Muscle of back (tissue), 13 donors: ENCODE measurements at places on chromosomes 12 and 14.

DNA sequence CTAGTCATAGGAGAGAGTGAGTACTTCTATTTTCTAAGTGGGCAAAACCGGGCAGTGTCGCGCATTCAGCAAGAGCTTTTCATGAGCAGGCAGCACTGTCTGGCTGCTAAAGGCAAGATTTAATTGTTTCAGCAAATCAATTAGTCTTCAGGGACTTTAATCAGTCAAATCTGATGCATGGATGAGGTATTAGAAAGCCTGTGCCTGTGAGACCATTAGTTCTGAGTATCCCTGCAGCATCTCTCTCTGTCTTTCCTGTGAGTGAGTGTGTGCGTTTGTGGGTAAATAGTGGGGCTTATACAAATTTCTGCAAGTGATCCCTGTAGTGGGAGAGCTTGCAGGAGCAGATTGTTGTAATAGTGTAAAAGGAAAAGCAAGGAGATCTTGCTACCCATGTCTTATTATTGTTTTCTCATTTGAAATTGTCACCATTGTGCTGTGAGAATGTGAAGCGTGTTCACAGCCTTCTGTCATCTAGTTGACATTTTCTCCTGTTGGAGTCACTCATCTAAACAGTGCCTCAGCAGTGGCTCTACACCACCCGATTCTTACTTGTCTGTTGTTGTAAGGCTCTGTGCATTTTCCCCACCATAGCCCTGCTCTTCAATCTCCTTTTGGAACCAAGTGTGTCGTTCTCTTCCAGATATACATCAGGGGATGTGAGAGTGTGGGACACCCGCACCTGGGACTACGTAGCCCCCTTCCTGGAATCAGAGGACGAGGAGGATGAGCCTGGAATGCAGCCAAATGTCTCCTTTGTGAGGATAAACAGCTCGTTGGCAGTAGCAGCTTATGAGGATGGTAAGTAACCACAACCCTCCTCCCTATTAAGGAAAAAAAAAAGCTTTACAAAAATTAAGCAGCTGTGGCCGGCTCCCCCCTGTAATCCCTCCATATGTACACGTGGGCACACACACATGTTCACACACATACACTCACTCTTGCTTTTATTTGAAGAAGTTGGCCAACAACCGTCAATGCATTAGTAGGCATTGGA lies 53.6 kb downstream of the FBXW8 start:
- no peak for DNase-seq

DNA sequence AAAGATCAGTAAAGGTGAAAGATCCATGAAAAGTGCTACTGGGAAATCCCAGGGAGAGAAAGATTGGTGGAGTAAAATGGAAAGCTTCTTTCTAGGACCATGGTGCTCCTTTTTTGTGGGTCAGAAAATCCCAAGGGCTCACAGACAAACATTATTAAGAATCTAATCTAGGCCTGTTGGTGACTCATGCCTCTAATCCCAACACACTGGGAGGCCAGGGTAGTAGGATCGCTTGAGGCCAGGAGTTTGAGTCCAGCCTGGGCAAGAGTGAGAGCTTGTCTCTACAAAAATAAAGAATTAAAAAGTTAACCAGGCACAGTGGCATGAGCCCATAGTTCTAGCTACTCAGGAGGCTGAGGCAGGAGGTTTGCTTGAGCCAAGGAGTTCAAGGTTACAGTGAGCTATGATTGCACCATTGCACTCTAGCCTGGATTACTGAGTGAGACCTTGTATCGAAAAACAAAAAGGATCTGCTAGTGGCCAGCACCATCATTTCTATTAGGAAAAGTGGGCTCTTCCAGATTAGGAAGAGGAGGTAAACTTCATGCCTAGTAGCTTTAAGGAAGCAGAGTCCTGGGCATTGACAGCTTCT lies 43.0 kb downstream of the TXNRD1 start:
- no peak for DNase-seq

DNA sequence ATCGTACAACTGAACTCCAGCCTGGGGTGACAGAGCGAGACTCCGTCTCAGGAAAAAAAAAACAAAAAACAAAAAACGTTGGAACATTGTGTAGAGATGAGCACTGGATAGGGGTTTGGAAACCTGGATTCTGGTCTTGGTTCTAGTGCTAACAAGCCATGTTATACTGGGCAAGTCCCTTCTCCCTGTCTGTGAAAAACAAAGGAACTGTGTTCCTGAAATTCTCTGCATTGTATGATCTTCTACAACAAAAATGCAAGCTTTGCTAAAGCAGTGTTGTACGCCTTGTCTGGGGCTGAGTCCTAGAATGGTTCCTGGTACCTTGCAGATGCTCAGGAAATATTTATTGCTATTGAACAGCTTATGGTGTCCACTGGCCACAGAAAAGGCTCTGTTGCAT lies 13.4 kb downstream of the GPRC5D start:
- no peak for DNase-seq

GRCh38 chr14:105269405-105269804 lies 21.1 kb downstream of the BTBD6 start:
- DNase-seq: no peak

DNA sequence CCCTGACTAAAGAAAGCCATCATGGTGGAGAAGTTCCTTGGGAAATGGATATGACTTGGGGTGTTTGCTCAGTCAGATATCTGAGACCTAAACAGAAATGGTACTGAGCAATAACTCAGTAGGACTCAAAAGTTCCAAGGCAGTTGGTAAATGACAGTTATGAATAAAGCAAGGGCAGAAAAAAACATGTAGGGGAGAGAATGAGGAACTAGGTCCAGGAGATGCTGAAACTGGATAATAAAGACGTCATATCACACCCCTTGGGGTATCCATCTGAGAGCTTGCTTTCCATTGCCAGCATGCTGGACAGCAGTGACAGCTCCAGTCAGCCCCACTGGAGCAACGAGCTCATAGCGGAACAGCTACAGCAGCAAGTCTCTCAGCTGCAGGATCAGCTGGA lies 37.5 kb downstream of the RPGRIP1 start:
- peak; percentile 8 for DNase-seq

- DNase-seq: peak; percentile 44
These were observed at the start of gene CCDC63 for GRCh38 chr12:110846615-110847566. TSS of gene CCDC63 (plus strand) at chr12:110846987. CDS start at chr12:110852955, 5,968 bp downstream.

DNA sequence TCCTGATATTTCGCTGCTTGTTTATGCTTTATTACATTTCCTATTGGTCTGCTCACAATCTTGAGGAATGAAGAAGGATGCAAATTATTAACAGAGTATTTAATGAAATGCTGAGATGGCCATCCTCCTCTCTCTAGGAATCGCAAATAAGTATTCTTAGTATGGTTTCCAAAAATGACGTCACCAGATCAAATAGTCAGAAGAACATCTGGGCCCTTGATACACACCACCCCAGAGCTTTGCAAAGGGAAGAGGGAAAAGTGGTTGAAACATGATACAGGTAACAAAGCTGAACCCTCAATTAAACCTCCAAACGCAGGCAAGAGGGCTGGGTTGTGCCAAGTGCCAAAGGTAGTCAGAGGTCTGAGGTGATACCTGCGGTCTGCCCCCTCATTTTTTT lies 107.3 kb downstream of the BCL11B start:
- no peak for DNase-seq

GRCh38 chr14:65424531-65424930 lies 12.0 kb downstream of the FUT8 start:
- no peak for DNase-seq

- no peak for DNase-seq
These were observed 6.3 kb downstream of the METAP2 start for GRCh38 chr12:95480230-95480629.

DNA sequence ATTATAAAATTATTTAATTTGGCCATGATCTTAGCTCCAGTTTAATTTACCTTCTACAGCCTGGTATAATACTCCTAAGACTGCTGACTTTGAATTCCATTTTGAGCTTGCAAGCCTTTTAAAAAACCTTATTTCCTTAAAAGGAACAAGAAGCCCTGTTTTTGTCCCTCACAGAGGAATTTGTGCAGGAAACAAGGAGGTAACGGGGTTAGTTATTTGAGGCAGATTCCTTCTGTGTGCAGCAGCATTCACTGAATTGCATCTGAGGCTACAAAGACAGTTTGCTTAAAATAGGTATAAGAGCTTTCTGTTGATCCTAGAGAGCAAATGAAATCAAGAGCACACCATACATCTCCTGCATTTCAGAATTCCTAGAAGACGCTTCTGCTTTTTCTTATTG lies 403.3 kb upstream of the PRICKLE1 start:
- no peak for DNase-seq

DNA sequence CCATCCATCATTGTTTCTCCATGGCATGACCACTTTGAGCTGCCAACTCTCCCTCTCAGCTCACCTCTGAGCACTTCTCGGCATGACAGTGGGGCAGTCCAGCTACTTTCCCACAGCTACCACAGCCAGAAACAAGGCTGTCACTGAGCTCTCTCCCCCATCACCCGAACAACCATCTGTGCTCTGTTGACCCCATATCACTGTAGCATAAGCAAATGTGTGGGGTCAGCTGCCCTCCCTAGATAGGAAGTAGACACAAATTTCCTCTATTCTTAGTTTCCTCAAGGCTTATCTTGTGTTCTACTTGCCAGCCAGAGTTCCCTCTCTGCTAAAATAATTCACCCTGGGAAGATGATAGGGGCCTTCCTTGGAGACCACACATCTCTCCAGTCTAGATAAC lies 82.6 kb upstream of the FUT8 start:
- DNase-seq: no peak

DNA sequence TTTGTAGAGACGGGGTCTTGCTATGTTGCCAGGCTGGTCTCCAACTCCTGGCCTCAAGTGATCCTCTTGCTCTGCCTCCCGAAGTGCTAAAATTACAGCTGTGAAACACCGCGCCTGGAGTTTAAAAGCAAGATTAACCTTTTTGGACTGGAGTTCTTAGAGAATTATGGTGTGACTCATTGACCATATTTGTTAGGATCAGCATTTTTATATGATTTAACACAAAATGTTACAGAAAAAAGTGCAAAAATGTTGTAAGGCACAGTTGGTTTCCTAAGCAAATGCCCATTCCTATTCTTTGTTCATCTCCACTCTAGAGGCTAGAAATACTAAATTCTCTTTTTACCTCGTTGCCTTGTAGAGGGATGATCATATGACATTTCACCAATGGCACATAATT lies 27.6 kb downstream of the SLC35E3 start:
- DNase-seq: no peak

DNA sequence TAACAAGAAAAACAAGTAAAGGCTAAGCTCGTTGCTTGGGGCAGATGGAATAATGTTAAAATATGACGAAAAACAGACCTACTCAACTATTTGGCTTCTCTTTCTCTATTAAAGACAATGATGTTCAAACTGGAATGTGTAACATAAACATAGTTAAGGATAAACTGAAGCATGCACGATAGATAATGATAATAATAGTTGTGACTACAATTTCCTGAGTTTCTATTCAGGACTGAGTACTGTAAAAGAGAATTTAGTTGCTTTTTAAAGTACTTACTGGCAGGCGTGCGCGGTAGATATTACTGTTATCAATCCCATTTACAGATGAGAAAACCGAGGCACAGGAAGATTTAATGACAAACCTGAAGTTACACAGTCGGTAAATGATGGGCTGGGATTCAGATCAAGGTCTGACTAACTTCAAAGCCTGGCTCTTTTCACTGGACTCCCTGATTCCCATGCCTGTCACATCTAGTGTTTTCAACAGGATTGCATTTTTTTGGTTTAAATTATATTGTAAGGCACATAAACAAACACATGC lies 103.0 kb downstream of the CRADD start:
- no peak for DNase-seq

DNA sequence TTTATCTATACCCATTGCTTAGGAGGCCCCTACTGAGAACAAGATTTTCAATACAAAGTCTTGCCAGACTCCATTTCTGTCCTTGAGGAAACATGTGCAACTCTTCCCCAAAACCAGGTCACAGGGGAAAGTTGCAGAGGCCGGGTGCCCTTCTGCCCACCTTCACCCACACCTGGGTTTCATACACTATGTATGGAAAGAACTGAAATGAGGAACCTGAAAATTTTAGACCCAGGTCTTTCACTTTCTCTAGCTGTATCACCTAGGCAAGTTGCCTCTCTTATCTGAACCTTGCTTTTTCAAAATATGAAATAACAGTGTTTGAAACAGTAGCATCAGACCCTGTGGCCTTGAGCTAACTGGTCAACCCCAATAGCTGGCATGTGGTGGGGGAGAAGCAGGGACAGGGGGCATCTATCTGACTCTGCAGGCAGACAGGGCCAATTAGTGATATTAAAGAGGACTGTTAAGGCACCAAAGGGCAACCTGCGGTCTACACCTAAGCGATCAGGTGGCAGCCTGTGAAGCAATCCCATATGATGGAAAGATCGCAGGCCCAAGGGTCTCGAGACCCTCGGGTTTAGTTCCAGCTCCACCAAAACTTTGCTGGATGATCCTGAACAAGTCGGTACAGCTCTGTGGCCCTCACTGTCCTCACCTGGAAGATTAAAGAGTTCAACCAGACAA lies 346.5 kb downstream of the BCL11B start:
- DNase-seq: no peak

DNA sequence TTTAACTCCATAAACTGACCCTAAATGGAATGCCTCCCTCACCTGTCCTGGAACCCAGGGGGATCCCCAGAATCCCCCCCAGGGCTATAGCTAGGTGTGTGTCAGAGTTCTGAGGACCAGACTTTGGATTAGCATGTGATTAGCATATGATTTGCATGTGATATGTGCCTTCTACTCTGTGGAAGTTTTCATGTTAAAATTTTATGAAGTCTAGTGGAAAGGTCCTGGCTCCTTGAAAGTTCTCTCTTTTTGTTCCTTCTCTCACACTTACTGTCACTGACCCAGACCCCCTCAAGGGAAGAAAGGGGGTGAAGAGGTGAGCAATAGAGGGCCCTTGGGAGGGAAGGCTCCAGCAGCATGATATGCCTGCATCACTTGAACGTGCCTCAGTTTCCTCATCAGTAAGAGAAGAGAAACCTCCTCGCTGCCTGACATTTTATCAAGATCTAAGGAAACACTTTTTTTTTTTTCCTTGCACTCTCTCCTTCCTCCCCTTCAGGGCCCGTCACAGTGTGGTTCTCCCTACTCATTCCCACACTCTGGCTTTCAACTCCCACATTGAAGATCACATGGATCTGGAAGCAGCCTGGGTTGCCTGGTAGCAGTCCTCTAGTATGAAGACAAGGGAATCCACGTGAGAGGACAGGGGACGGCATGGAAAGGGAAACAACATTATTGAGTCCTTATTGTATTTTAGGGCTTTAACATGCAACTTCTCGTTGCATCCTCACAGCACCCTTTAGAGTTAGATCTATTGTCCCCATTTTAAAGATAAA lies 3.3 kb upstream of the C1QL4 start:
- no peak for DNase-seq

- no peak for DNase-seq
These were observed 17.9 kb downstream of the SNAPC1 start for GRCh38 chr14:61780125-61780524.
